ENCODE measurements at places on chromosomes 6 and 20.

GRCh38 chr6:39347906-39348585, 25.5 kb upstream of the KCNK16 start:
- peak; percentile 84 for DNase-seq

DNA sequence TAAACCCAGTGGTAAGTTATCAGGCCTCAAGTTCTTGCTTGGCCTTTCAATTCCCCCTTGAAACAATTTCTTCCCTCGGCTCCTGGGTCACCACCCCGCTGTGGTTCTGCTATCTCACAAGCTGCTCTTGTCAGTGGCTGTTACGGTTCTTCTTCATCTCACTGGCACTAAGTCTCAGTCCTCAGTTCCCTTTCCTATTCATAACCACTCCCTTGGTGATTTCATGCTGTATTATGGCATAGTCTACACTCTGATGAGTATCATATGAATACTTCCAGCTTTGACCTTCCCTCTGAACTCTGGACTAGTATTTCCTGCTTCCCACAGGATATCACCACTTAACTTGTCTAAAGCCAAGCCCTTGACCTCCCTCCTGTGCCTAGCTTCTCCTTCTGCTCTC, 7.9 kb downstream of the TAAR1 start:
- no peak for DNase-seq

DNA sequence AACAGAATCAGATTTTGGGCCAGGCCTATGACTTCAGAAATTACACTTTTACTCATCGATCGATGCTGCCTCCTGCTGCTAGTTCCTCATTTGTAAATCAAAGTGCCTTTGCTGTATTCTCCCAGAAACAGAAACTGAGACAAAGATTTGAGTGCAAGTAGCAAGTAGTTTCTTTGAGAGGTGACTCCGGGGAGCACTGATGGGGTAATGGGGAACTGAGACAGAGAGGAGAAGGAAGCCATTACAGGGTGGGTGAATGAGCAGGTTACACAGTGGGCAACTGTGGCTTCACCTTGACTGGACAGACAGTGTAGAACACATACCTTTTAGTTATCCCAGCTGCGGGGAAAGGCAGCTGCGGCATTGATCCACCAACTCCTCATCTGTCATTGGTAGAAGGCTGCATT, 9.7 kb upstream of the CD40 start:
- DNase-seq = no peak

GRCh38 chr6:134170844-134171243, 118.4 kb upstream of the SLC2A12 start:
- DNase-seq = no peak

DNA sequence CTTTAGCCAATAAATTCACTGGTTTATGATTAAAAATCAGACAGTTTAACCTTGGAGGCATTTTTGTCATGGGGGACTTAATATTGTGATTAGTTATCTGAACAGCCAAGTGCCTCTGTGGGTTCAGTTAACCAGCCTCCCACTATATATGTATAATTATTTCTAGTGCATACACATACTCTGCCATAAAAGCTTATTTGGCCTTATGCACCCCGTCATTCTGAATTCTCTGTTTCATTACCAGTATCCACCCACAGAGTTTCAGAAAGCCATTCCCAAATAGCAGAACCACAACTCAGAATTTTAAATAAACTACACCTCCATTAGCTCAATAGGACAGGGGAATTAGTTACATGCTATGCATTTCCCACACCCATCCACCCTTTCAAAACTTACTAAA, 279.7 kb downstream of the ZFAND3 start:
- no peak for DNase-seq

- DNase-seq = no peak
These were observed 700.6 kb downstream of the HACE1 start for GRCh38 chr6:104159045-104159618.
